ENCODE measurements at places on chromosomes 3 and 15.

DNA sequence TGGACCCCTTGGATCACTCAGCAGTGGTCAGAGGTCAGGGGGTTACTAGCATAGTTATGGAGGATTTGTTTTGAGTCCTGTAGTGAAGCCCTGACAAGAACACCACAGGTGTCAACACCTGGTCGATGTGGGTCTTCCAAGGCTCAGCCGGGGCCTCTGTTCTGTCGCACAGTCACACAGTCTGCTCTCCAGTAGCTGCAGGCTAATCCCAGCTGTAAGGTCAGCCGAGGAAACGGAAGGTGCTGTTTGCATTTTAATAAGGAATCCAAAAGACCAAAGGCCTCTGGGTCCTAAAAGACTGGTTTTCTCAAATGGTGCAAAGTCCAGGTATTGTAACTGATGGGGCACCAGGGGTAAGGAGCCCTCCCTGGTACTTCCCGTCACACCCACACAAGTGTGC is 71.7 kb downstream of the RPLP1 start:
- no peak for DNase-seq

GRCh38 chr15:85314146-85314545 is 66.3 kb upstream of the AKAP13 start:
- DNase-seq: no peak

GRCh38 chr15:41115652-41116115 is 396 bp downstream of the INO80 start:
- peak; percentile 57 for DNase-seq

GRCh38 chr3:116440196-116440595 is 5.1 kb downstream of the LSAMP start:
- DNase-seq: no peak

- DNase-seq: no peak
Observed at GRCh38 chr15:67564968-67565345, 22.5 kb downstream of the MAP2K5 start.

DNA sequence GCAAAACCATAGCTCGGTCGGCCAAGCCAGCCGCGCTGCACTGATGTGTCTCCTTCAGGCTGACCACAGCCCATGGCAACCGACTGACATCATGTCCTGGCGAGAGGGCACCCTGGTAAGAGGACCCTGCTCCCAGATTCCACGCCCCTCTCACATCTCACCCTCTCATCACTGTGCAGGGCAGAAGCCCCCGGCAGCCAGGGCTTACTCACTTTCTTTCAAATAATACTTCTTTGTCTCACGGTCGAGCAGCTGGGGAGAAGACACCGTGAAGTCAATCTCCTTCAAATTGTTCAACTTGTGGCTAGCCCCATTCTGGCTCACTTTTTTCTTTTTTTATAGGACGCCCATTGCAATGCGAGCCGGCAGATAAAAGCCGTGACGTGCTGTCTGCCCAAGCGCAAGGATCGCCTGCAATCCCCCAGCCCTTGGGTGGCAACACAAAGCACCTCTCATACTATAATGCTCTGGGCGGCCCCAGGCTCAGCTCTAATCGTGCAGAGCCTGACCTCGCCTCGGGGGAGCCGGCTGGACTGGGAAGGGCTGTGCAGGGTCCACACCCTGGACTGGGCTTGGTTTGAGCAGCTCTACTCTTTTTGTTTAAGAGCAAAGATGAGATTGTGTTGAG is 33.6 kb downstream of the VGLL4 start:
- no peak for DNase-seq

GRCh38 chr3:59749291-59749690 is 699.5 kb upstream of the CFAP20DC start:
- no peak for DNase-seq

- DNase-seq: no peak
Observed at GRCh38 chr3:133887803-133888703, 7.6 kb downstream of the RAB6B start.

- DNase-seq: no peak
Observed at GRCh38 chr15:48120745-48121144, at the start of gene SLC24A5. TSS of gene SLC24A5 (plus strand) at chr15:48120990. CDS start at chr15:48121045, 55 bp downstream.

DNA sequence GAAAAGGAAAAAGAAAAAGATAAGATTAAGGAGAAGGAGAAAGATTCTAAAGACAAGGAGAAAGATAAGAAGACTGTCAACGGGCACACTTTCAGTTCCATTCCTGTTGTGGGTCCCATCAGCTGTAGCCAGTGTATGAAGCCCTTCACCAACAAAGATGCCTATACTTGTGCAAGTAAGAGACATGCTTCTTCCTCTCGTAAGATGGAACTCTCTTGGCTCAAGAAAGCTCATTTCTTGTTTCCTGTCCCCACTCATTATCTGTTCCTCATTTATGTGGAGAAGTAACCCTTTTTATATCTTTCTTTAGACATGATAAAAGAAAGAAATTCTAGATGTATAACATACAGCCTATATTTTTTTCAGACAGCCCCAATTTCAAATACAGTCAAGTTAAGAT is 101.4 kb downstream of the KLHL25 start:
- DNase-seq: no peak

GRCh38 chr3:149414557-149415231 is 37.2 kb upstream of the TM4SF1 start:
- DNase-seq: no peak

DNA sequence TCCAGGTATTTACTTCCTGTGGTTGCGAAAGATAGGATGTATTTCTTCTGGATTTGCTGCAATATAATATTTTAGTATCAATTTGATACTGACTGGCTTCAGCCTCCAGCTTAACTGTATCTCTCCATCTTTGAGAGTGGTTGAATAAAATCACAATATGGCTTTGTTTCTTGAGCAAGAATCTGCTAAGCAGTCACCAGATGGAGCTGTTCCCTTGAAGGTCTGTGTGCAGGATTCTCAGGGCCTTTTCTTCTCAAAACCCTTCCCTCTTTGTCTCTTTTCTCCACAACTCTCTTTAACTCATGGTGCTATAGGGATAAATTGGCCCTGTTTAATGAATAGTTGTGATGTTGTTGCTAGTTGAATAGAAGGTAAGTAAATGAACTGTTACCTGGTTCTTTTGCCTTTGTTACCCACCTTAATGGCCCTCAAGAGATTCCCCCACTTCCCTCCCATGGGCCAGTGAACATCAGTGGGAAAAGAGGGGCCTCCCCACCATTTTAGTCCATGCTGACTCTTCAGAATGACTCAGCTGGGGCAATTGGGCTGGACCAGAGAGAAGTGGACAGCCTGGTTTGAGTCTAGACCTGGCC is 34.8 kb upstream of the RAB6B start:
- no peak for DNase-seq

DNA sequence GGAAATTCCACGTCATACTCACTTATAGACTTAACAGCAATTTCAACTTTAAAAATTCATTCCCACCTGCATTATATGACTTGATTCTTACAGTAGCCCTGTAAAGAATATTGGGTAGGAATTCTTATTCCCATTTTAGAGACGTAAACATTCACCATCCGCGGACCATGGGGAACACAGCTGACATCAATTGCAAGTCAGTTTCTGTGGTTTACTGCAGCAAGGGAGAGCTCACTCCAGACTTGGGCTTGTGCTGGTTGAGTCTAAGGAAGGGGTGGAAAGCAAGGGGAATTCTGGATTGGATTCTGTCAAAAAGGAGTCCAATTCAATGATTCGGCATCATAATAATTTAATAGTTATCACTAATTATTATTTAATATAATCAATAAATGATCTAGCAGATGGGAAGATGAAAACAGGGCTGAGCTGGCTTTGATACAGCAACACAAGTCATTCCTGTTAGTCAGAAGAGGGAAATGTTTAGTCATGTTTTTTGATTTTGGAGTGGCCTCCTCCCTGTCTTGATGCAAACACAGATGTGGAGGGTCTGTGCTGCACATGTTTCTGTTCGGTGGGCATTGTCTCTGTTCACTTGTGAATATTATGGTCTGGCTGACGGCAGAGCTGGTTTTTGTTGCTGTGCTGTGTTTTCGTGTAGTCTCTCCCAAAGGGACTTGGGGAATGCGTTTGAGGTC is 9.7 kb downstream of the LIPC start:
- DNase-seq: no peak

- DNase-seq: no peak
Observed at GRCh38 chr3:1082108-1082507, 10.7 kb upstream of the CNTN6 start.

- no peak for DNase-seq
Observed at GRCh38 chr3:69762768-69763229, 23.5 kb downstream of the MITF start.
